ENCODE measurements at places on chromosomes 3 and 15.

DNA sequence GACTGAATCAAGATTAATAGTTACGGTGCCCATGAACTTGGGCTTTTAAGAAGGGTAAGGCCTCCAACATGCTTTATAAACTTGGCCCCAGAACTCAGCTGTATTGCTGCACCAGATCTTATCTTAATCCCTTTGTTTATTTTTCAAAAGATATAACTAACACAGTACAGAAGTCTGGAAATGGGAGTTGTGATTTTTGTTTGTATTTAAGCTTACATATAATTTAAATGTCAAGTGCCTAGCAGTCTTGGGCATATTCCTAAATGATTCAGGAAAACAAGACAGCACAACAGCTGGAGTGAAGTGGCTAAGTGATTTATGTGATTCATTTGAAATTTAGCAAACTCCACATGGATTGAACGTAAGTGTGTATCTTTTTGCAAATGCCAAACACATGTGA lies 56.2 kb downstream of the NBEAL2 start:
- DNase-seq = no peak

DNA sequence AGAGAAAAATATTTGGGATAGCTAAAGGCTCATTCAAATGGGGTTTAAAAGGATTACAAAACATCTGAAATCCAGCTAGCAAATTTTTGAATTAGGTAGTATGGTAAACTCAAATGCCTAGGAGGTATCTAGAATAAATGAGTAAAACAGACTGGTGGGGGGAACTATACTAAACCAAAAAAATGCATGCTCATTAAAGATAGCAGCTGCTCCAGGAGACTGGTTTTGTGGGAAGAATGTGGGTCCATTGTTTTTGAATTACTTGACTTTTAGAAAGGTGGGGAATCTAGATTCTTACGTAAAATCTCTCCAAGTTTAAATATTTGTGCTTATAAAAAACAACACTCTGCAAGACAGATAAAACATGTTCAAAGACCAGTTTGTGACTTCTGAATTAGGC lies 73.8 kb downstream of the LEKR1 start:
- DNase-seq = no peak

- DNase-seq = no peak
These were observed 112.6 kb upstream of the KBTBD8 start for GRCh38 chr3:66885326-66886000.

DNA sequence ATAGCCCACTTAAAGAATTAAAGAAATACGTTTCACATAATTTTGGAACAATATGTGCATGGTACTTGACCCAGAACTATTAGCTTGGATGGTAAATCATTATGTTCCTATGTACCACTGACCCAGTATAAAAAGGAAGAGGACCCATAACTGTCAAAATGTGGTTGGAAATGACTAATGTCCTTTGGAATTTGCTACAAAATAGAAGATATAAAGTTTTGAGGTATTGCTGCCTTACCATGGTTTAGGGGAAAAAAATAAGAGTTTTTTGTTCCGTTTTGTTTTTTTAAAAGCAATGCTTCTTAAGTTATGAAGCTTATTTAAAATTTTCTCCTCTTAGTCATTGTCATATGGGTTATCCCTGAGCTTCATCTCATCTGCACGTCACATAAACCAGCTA lies 15.8 kb upstream of the TFDP2 start:
- no peak for DNase-seq

- DNase-seq = no peak
These were observed 3.8 kb upstream of the KIF23 start for GRCh38 chr15:69410248-69410874.

DNA sequence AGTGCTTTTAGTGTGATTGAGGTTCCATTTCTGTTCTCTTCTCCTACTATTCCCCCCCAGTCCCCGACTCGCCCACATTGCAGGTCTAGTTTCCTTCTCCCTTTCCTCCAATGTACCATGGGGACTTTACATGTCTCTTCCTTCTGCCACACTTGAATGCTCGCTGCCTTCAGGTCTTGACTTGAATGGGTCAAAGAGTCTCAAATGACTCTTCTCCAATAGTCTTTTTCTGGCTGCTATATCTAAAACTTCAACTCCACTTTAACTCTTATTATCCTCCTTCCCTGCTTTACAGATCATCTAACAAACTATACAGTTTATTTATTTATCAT lies 213.9 kb upstream of the SLC2A2 start:
- DNase-seq = no peak

GRCh38 chr15:95347837-95348236 lies 982.7 kb upstream of the NR2F2 start:
- no peak for DNase-seq

GRCh38 chr3:171005648-171006047 lies 20.9 kb downstream of the SLC2A2 start:
- no peak for DNase-seq

GRCh38 chr3:169122416-169122815 lies 541.1 kb downstream of the MECOM start:
- no peak for DNase-seq

DNA sequence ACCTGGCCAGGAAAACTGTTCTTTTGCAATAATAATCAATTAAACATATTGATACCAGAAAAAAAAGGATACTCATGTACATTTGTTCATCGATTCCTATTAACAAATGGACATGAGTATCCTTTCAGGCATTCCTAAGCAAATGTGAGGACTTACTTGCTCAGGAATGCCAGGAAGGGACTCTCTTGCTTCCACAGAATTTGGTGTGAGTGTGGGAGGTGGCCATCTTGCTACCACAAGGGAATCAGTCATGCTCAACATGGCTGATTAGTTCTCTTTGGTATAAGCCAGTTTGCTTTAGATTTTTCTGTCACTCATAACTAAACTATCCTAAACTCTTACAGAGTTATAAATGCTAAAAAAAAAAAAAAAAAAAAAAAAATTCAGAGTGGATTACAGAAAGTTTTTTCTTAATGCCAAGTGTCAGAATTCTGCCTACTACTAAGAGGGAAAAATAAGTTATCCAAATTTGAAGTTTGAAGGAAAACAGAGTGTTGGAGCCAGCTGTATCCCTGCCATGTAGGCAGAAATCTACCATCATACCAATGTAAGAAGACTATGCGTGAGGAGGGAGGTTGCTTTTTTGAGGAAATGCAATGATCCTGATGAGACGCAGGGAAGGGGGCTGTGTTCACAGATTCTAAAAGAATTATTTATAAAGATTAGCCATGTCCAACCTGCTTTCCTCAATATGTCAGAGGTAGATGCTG lies 98.7 kb downstream of the PLD1 start:
- DNase-seq = no peak

GRCh38 chr3:67712259-67712658 lies 57.8 kb upstream of the SUCLG2 start:
- no peak for DNase-seq

DNA sequence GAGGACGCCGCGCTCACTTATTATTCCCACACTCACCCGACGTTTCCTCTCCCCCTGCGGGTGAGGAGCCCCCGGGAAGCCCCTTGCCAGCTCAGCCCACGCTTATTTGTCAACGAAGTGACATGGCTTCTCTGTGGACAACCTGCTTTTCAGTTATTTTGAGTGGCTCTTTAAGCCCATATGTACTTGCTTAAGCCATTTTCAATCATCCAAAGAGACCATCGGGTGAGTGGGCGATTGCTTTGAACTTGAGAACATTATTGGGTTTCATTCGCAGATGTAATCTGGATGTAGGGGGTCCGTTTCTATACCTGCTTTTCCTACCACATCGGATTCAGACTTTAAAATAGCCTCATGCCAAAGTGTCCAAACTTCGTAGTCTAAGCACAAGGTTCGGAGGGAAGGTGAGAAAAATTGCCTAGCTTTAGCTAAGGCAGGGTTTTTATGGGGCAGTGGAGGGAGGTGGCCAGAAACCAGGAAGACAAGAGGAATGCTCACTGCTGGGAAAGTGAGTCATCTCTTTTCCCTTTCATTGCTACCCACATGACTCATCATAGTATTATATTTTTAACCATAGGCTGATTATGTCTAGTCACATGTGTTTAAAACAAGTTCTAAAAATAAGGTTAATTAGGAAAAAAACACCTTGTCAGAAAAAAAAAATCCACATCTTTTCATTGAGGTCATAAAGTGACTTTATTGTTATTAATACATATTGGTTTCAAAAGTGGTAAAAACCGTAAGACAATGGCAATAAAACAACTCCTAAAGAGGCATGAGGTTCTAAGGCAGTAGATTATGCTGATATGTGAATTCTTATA lies 773.1 kb upstream of the NR2F2 start:
- DNase-seq = no peak

GRCh38 chr3:39707314-39707909 lies 102.0 kb upstream of the MYRIP start:
- no peak for DNase-seq

- DNase-seq = no peak
These were observed 80.0 kb upstream of the SKOR1 start for GRCh38 chr15:67745073-67746006.

DNA sequence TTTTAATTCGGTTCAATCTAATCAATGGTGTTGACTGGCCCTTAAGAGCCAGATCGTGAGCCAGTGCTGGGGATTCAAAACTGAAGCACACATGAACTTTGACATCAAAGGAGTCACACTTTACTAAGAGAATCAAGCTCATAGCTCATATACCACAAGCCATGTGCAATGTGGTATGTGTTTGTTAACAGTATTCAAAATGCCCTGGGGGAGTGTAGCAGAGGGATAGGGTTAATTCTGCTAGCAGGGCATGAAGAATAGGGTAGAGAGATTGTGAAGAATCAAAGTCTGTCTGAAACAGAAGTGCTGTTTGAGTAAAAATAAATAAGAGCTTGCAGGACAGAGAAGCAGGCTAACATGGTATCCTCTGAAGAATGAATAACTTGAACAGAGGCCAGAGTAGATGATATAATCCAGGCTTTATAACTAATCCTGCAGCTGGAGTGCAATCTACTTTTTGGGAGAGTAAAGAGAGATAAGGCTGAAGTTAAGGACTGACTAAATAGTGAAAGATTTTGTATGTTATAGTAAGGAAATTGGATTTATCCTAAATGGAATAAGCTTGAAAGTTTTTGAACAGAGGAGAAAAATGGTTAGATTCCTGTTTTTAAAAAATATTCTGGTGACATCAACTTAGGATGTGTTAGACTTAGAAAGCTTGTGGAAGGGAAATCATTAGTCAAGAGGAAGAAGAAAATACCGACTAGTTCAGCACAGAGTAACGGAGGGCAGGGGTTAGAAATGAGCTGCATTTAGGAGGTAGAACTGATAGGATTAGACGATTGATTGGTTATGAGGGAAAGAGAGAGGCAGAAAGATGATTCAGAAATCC lies 292.0 kb downstream of the NFKBIZ start:
- DNase-seq = no peak

- DNase-seq = no peak
These were observed 206.6 kb downstream of the TLE3 start for GRCh38 chr15:69891070-69891536.

DNA sequence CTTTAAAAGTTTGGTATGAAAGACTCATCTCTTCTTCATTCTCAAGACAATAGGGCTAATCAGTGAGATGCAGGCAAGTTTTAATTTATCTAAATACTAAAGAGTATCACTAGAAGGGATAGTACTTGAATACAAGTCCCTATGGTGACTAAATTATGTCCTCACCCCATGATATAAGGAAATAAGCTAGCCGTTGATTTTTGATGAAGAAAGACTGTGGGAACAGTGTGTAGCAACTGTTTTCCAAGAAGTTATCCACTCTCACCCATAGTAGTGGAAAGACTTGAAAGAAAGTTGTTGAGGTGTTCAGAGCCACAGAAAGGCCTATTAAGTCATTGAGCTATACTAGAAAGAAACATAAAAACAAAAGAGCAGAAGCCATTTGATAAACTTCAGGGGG lies 36.7 kb downstream of the PIK3CA start:
- DNase-seq = no peak

- DNase-seq = no peak
These were observed 76.0 kb downstream of the PTPRG start for GRCh38 chr3:61637088-61638051.

GRCh38 chr15:28786521-28786920 lies 61.9 kb downstream of the GOLGA6L7 start:
- no peak for DNase-seq

DNA sequence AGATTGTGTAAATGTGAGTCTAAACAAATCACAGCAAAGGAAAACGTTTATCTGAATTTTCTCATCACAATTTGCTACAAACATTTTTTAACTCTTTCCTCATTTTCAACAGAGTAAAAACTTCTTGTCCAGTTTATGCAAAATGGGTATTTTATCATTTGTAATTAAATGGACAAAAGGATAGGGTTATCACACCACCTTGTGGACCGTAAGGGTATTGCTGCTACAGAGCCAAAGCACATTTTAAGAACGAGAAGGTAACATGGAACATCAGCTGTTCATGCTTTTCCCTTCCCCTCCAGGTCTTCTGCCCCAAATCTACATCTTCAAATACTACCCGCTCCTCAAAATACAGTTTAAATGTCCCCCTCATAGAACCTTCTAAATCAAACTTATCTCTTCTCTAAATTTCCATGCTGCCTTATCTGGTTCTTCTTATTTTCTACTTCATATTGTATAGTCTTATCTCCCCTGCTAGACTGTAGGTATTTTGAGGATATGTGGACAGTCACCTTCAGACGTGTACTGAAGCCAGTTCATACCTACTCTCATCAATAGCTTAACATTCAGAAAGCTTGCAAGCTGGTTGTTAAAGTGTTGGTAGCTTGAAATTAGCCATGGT lies 12.8 kb upstream of the SETMAR start:
- no peak for DNase-seq

GRCh38 chr3:30977592-30977991 lies 83.1 kb upstream of the GADL1 start:
- no peak for DNase-seq

- no peak for DNase-seq
These were observed 2.1 kb downstream of the ACVR2B start for GRCh38 chr3:38455639-38456430.

- no peak for DNase-seq
These were observed 180.2 kb downstream of the VPS13C start for GRCh38 chr15:61880084-61880483.

GRCh38 chr3:79845546-79845945 lies 77.7 kb upstream of the ROBO1 start:
- DNase-seq = no peak

DNA sequence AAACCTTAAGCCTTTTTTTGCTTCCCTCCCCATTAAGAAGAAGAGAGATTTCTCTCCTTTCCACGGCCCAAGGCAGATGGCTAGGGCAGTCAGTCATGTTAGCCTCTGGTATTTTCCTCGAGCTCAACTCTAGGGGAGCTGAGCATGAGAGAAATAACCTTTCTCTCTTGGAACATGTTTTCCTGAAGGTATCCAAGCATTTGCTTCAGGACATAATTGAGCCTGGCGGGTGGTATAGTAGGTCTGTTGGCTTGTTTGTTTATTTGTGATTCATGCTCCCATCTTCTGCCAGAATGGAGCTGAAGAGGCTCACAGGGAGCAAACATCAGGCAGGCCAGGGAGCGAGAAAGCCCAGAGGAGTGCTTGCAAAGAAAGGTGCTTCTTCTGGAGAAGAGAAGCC lies 102.5 kb downstream of the MESD start:
- DNase-seq = no peak

All from activated T-helper 1 cell treated with anti-CD3 and anti-CD28 coated beads, Interleukin-2, amount 50 U/mL, for 16 hours (primary cell).